ENCODE measurements at places on chromosomes 4 and X.

GRCh38 chr4:15488658-15489470, 19.2 kb downstream of the CC2D2A start:
- no peak for DNase-seq

GRCh38 chr4:82842593-82842992, 44.0 kb upstream of the SCD5 start:
- no peak for DNase-seq

GRCh38 chr4:108116423-108117168, 52.1 kb downstream of the LEF1 start:
- DNase-seq, result peak; percentile 68

DNA sequence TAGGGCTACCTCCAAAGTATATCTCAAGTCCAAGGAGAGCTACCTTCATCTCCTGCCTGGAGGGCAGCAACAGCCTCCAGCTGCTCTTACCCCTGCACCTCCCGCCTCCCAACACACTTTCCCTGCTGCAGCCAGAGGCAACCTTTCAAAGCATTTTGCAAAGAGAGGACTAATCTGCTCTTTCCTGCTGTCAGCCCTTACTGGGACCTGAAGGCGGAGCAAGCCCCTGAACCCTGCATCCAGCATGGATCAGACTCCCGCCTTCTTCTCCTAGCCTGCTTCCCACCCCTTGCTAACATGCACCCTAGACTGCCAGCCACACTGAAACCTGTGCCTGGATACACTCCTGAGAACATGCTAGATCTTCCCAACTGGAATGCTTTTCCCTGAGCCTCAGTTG, 37.7 kb upstream of the VMA21 start:
- no peak for DNase-seq

DNA sequence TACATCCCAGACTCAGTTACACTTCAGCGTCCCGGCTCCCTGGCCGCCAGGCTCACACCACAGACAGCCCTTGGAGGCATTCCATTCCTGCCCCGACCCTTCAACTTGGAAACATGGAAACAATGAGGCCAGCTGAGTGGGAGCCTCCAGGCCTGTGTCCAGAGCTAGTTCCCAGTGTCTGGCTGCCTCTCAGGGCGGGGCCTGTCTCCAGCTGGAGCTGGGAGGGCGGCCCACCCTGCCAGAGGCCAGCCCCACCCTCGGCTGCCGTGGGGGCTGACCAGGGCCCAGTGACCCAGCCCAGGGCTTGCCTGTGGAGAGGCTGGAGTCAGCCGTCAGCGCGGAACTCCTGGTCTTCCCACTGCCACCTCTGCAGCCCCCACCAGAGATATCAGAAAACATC, 37.4 kb upstream of the SPON2 start:
- DNase-seq, result no peak

DNA sequence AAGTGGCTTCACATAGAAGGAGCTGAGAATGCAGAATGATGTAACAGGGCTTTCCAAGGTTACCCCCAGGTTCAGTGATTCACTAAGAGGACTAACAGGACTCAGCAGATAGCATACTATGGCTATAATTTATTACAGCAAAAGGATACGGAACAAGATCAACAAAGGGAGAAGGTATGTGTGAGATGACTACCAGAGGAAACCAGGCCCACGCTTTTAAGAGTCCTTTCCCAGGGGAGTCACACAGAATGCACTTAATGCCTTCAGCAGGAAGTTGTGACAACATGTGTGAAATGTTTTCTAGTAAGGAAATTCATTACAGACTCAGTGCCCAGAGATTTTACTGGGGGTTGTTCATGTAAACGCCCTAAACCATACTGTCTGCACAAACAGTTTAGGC, 373.6 kb upstream of the MAGEB2 start:
- DNase-seq, result no peak

DNA sequence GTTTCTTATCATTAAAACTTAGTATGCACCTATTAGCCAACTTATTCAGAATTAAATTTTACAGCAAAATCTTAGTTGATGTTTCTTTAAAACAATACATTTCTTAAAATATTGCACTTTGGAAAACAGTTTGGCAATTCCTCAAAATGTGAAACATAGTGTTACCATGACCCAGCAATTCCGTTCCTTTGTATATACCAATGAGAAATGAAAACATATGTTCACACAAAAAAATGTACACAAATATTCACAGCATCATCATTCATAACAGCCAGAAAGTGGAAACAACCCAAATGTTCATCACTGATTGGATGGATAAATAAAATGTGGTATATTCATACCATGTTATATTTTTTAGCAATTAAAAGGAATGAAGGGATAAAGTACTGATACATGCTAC, 50.2 kb downstream of the WDR44 start:
- DNase-seq, result no peak

- no peak for DNase-seq
Measured at GRCh38 chr4:79155336-79155735, 170.5 kb downstream of the NAA11 start.

DNA sequence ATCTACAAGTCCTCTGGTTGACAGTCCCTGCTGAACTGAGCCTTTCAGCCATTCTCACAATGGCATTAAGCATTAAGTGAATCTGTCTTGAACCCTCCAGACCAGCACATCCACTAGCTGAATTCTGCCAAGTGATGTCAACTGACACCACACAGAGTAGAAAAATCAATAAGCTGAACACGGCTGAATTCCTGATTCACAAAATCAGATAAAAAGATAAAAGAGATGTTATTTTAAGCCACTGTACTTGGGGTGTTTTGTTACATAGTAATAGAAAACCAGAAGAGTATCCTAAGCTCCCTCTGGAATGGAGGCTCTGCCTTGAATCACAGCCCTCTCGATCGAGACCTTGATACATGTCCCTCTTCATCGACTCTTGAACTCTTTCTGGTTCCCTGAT, 336.5 kb downstream of the DMD start:
- no peak for DNase-seq

DNA sequence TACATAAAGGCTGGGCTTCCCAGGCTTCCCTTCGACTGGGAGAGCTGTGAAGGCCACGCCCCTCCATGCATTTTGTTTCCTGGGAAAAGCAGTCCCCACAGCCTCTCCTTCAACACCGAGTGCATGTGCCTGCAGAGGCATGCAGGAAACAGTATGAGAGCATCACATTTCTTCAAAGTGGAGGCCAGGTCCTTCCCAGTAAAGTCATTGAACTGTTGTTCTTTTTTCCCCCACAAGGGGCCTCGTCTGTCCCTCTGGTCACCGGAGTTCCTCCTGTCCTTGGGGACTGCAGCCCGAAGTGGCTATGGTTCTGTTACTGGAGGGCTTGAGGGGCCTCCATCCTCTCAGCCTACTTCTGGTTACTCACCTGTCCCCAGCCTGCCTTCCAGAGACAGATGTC, 56.0 kb downstream of the RAI2 start:
- no peak for DNase-seq

DNA sequence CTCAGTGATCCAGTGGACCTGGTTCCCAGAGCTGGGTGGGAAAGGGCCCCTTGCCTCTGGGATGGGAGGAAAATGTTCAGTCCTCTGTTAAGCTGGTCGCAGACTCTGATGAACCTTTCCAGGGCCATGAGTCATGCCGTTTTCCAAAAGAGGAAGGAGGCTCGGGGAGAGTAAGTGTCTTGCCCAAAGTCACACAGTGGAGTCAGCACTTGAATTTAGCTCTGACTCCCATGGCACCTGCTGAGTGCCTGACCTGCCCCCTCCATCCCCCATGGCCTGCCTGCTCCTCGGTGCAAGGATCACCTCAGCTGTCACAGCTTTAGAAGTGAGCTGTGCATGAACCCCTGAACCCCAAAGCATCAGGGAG, 14.0 kb upstream of the KIAA0232 start:
- no peak for DNase-seq
